Epithelial cell of esophagus (primary cell): ENCODE measurements at places on chromosomes 16 and 17.

DNA sequence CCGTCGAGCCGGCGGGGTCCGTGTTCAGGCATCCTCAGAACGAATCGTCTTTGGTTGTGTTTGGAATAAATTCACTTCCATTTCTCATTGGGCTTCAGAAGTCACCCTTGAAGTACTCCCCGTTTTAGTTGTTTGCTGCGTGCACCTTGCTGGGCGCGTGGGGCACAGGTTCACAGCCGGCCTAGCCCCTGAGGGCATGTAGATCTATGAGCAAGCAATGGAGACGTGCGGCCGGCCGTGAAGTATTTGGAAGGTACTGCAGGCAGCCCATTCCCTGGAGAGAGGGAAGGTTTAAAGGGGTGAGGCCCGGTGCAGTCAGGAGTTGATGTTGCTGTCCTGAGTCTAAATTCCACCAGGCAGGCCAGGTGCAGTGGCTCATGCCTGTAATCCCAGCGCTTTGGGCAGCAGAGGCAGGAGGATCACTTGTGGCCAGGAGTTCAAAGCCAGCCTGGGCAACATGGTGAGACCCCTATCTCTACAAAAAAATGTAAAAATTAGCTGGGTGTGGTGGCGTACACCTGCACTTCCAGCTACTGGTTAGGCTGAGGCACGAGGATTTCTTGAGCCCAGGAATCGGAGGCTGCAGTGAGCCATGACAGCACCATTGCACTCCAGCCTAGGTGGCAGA lies 714 bp downstream of the ACSF3 start:
- peak; percentile 56 for DNase-seq

DNA sequence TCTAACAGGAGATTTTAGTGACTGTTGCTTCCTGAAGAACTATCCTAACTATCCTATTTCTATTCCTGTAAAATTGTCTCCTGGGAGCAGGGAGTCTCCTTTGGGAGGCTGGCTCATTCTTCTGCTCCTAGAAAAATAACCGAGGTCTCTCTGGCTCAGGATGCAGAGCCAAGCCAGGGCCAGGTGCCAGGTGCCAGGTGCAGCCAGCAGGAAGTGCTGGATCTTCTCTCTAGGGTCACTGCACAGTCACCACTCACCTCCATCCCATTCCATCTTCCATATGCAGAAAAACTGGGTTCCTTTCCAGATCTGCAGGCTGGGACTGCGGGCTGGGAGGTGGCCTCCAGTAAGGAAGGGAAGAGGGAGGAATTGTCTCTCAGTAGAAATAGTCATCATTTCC lies 3.8 kb upstream of the TMC7 start:
- DNase-seq: no peak

GRCh38 chr17:55391244-55391757 lies 30.3 kb downstream of the MMD start:
- DNase-seq: no peak

DNA sequence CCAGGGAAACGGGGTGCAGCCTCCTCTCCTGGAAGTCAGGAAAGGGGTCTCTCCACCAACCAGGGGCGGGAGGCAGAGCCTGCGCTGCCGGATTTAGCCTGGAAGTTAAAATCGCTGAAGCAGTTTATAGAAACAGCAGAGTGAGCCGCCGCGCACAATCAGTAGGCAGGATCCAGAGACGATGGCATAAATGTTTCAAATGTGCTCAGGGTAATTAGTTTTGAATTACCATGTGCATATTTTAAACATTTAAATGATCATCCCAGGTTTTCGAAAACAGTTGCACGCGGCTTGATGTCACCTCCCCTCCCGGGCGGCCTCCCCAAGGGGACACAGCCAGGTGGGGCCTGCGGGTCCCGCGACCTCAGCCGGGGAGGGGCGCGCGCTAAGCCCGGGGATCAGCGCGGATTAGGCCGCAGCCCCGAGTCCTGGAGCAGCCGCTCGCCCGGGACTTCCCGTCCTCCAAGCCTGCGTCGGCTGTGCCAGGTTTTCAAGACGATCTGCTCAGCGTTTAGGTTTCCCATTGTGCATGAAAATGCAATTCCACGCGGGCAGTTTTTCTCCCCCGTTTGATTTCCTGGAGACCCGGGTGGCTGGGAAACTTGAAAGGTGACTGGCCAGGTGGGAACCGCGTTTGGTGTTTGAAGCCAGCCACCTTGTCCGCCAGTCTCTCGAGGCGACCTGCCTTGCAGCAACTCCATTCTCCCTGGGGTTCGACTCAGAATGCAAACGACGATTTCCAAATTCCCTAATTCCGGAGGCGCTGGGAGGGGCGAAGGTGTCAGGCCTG lies 78.3 kb downstream of the RPA1 start:
- peak; percentile 29 for DNase-seq

DNA sequence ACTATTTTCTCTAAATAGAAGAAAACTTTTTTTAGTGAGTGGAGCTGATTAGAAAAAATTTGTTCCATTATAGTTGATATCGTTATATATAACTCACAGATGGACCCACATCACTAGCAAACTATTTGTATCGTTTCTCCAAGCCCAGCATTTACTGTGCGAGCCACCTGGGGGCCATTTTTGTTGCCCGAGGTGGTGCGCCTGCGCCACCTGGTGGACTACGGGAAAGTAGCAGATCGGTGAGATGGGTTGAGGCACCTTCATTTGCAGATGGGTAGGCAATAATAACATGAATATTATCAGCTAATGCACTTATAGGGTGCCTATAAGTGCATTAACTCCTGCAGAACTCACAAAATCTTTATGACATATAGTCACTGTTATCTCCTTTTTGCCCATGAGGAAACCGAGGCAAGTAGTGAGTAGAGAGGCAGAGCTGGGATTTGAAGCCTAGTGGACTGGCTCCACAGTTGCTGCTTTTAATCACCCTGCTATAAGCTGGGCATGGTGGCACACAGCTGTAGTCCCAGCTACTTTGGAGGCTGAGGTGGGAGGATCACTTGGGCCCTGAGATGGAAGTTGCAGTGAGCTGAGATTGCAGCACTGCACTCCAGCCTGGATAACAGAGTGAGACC lies 23.2 kb upstream of the NTN1 start:
- peak; percentile 61 for DNase-seq

- no peak for DNase-seq
These were observed 32.6 kb downstream of the PLXDC1 start for GRCh38 chr17:39118674-39119419.

- peak; percentile 83 for DNase-seq
These were observed 755 bp downstream of the PIEZO1 start for GRCh38 chr16:88784074-88784855.

DNA sequence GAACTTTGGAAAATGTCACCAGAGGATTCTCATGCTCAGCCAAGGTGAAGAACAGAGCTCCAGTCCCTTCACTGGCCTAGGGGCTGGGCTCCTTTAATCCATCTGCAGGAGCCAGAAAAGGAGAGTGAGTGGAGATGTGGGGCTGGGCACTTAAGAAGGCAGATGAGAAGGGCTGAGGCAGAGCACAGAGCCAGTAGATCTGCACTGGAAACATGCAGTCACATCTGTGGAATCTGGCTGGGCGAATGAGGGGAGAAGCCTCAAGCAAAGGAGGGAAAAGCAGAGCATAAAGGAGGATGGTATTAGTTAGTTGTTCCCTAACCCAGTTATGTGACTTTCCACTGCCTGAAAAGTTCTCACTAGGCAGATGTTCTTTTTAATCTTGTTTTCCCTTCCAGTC lies 50.4 kb upstream of the BCAR1 start:
- DNase-seq: peak; percentile 61

- no peak for DNase-seq
These were observed 137.9 kb upstream of the IRX5 start for GRCh38 chr16:54792811-54793210.

GRCh38 chr17:72063756-72064450 lies 56.9 kb upstream of the SOX9 start:
- DNase-seq: peak; percentile 54

GRCh38 chr16:84178146-84178765 lies 8.6 kb downstream of the TAF1C start:
- DNase-seq: no peak
